ENCODE measurements at places on chromosomes 7 and 10. TPM values are rescaled to one million over a fixed set of nuclear protein-coding genes. Genes with fewer than 3 reads are reported as not detected.

- no peak for DNase-seq
Observed at GRCh38 chr7:115110523-115110922, 188.6 kb downstream of the MDFIC start.

Gene C10orf62
- total RNA-seq: not detected

Gene LIPK
- not detected for total RNA-seq

GRCh38 chr10:104417637-104418292 is 64.1 kb downstream of the CFAP58 start:
- DNase-seq: no peak

Gene ACSM6
- total RNA-seq: not detected

GRCh38 chr7:139127648-139128047 is 18.1 kb upstream of the ZC3HAV1 start:
- DNase-seq: no peak

Gene DGKB
- 0.61 TPM for total RNA-seq

Gene GPAM
- total RNA-seq: 8.7 TPM

Gene CPXM2
- total RNA-seq: 5.8 TPM

Measured in colonic mucosa (tissue), 4 donors.